ENCODE measurements at places on chromosomes 6 and 20. TPM values are rescaled to one million over a fixed set of nuclear protein-coding genes. Genes with fewer than 3 reads are reported as not detected.

DNA sequence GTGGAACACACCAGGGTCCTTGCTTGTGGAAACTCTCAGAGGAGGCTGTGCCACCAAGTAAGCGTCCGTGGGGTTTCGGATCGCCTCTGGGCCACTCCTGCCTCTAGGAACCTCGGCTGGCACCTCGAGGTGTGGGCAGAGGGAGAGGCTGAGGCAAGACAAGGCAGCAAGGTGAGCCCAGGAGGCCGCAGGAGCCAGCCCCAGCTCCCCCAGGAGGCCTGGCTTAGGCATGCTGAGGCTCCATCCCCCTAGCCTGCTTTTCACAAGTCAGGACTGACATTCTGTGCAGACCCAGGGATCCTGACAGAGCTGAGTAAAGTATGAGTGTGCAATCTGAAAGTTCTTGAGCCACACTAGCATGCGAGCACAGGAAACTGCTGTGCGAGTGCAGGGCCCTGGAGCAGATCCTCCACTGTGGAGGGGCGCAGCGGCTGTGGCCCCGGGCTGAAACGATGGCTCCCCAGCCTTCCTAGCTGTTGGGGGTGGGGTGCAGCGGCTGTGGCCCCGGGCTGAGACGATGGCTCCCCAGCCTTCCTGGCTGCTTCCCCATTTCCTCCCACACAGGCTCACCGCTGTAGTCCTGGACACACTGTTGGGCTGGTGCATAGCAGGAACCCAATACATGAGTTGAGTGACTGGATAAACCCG is 75.2 kb upstream of the CD93 start:
- DNase-seq = peak; percentile 52

Gene SIRPB2
- total RNA-seq = not detected

DNA sequence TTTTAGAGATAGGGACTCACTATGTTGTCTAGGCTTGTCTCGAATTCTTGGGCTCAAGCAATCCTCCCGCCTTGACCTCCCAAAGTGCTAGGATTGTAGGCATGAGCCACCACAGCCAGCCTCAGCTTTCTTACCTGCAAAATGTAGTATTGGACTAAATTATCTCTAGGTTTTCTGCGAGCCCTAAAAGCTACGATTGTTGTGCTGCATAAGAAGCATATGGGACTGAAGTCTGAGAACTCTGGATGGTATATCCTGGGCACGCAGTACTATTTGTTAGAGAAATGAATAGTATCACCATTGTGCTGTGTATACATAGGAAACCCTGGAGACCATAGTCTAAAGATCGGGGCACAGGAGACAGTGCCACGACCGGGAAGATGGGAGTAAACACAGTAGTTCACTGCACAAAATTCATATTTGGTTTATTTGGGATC is 60.1 kb downstream of the RPRD1B start:
- DNase-seq = no peak

Gene UBE2C
- 43.6 TPM for total RNA-seq

DNA sequence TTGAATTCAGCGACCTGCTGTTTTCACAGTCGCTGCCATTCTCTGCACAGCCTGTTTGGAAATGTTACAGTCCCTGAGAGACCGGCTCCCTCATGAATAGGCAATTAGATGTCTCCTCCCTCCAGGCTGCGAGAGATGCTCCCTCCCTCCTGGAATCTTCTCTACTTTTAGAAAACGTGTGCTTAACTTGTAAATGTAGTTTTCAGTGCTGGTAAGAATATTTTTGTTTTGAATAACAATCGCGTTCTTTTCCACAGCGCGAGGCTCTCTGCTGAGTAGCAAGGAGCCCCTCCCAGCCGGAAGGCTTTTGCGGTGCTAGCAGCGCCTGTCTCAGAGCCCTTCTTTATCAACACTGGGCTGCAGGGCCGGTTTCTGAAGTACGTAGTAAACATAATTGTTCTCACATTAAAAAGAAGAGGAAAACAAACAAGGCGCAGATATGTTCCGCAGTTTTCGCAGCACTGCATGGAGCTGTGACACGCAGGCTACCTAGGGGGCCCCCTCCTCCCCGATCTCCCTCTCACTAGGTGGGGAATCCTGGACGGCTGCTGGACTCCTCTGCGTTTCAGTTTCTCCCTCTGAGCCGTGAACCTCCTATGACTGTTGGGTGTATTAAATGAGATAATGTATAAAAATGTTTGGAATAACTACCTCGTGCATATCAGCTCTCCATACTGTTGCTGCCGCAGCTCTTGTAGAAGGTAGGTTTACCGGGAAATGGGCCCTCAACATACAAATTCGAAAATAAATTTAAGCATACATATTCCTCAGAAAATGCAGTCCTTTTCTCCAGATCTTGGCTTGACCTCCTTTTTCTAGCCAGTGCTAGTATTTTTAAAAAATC is 79.0 kb upstream of the SPACA1 start:
- no peak for DNase-seq

GRCh38 chr6:169898788-169899480 is 147.5 kb downstream of the ERMARD start:
- no peak for DNase-seq

Gene TREML1
- total RNA-seq = not detected

- DNase-seq = peak; percentile 70
Measured at GRCh38 chr6:89139509-89140346, 6.1 kb upstream of the PM20D2 start.

Gene EYS
- under 0.01 TPM for total RNA-seq

Measured in IMR-90 (cell line).